ENCODE measurements at places on chromosomes 3 and 15.

GRCh38 chr3:197524128-197524527 is 31.6 kb downstream of the BDH1 start:
- DNase-seq, result no peak

DNA sequence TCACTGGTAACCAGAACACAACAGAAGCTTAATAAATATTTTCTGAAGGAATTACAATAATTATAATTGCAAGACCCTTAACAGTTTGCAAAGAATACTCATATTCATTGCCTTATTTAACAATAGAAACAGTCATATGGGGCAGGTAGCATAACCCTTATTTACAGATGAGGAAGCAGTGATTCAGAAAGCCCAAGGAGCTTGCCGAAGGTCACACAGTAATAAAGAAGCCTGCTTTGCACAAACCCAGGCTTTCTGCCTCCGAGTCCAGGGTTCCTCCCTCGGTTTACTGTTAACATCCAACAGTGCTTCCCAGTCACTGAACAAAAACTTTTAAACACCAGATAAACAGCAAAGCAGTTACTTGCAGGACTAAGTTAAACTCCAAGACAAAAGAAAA is 35.3 kb downstream of the SRGAP3 start:
- no peak for DNase-seq

DNA sequence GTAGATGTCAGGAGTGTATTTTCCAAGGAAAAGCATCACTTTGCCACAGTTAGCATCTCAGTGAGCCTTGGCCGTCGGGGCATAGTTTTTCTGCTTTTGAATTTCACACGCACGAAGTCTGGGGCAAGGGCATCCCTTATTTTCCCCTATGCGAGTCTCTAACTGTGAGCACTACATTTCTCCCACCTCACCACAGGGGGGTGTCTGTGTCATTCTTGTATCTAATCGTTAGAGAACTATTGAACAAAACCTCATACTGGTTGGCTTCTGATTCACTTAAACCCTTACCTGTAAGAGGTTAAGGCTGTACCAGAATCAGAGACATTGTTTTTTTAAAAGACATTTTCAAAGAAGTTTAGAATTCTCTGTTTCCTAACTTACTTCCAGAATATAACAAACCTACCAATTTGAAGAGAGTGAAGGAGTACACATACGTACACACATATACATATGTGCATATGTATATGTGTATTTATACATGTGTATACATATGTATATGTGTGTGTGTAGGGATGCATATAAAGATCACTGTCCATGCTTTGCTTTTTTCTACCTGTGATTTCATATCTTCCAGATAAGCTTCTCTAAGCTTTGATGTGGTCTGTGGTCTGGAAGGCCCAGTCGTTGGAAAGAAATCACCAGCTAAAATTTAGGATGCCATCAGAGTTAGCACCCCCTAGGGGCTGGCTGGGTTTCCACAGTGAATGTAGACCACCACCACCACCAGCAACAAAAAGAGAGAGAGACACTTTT is 49.4 kb downstream of the MYZAP start:
- no peak for DNase-seq

DNA sequence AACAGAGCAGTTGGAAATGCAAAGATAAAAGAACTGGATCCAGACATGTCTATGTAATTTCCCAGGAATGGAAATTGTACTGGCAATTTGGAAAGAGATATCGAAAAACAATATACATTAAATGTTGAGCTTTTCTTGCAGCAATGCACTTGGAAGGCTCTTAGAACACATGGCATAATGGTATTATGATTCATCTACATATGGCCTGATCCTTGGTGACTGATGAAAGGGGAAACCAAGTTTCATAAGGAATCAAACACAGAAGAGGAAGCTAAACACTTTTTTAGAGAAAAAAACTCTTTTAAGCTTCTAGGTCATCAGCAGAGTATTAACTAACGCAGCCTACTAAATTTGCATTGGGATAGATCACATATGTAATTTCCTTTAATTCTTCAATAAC is 12.4 kb upstream of the GREM1 start:
- no peak for DNase-seq

DNA sequence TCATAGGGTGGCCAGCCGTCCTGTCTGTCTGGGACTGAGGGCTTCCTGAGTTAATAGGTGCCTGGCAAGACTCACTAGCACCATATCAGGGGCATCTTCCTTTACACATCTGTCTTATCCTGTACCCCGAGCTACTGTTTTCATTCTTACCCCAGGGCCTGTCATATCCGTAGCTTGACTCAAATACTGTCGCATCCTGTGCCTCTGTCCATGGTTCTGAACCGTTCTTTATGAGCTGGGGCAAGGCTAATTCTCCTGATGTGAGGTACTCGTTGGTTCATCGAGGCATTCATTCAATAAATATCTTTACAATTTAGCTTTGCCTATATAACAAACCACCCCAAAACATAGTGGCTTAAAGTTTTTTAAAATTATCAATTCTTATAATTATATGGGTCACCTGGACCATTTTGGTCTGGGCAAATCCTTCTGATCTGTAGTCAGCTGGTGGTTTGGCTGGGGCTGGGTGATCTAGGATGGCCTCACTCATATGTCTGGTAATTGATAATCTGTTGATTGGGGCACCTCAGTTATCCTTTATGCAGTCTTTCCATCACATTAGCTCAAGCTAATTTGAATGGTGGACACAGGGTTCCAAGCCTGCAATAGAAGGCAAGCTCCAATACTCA is 121.2 kb downstream of the TLE3 start:
- no peak for DNase-seq

GRCh38 chr15:51816611-51817010 is 12.8 kb upstream of the TMOD3 start:
- DNase-seq, result no peak

- DNase-seq, result peak; percentile 9
These were observed 2.3 kb upstream of the VPS18 start for GRCh38 chr15:40891810-40892446.
